Stimulated activated CD4-positive, alpha-beta T cell treated with anti-CD3 and anti-CD28 coated beads, Interleukin-1b, Interleukin-23, amount 100 ng/mL, for 1 hour (primary cell): ENCODE measurements at places on chromosomes 2 and 18.

DNA sequence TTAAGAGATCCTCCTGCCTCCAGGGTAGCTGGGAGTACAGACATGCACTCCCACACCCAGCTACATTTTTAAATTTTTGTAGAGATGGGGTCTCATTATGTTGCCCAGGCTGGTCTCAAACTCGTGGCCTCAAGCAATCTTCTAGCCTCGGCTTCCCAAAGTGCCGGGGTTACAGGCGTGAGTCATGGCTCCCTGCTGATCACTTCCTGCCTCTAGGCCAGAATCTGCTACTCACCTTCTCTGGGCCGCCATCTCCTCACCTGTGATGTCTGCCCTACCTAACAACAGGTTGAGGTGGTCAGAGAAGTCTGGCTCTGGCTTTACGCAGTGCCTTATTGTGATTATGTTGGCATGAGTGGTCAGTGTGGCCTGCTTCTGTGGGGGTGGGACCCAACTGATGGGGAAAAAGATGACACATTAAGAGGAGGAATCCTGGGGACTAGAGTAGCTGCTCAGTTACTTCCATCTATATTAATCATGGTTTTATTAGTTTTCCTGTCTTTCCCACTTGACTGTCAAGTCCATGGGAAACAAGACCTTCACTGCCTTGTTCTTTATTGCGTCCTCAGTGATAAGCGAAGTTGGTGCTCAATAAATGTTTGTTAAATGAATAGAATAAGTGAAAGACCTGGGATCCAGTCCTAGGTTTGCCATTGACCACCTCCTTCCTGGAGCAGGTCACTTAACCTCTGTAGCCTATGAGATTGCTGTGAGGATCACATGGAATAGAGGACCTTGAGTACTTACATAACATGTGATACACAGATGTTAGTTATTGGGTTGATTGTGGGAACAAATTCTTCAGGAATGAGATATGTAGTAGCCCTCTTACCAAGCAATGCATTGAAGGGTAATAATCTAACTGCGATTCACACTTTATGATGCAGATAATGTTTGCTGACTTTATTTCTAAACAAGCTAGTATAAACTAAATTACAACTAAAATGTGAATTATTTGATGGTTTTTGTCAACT, 15.7 kb downstream of the KCTD1 start:
- DNase-seq = no peak

DNA sequence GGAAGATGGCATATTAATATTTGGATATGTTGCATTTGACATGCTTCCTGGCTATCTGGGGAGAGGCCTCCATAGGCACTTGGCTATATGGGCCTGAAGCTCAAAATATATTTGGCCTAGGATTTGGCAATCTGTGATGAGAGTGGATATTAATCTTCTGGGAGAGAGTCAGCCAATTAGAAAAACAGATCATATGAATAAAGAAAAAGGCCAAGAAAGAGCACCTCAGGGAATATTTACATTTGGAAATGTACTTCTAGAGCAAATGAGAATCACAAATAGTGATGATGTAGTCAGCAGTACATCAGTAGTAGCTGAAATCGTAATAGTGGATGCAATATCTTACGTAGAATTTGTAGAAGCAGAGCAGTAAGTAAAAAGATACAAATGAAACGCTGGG, 277.0 kb downstream of the CTNNA2 start:
- DNase-seq = no peak

DNA sequence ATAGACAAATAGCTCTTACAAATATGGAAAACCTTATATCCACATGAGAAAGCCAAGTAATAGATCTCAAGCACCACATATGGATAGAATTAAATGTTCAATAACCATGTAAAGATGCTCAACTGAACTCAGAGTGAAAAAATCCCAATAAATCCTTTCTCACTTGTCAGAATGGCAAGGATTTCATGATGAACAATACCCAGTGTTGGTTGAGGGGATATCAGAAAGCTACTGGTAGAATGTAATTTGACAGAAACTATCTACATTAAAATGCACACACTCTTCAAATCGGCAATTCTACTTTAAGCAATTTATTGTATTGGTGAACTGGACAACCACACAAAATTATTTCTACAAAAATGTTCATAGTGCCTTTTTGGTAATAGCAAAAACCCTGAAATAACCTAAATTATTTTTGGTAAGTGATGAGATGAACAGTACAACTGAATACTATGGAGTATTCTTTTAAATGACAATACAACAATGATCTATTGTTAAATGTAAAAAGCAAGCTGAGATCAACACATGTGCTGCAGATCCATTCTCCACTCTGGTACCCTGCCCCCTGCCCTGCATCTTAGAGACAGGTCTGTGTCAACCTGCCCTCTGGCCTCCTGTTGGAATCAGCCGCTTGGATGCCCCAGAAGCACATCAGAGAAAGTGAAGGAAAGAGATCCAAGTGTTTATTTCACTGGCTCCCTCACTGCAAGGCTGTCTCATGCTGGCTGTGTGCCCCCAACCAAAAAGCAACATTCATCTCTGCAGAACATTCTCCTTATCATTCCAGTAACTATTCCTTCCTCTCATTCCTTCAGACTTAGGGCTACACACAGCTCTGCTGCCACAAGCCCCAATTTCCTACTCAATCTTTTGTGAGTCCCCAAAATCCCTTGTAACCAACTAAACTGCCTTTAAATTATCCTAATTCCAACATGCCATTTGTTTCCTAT, 442.5 kb downstream of the LRATD1 start:
- DNase-seq = no peak

- DNase-seq = no peak
Measured at GRCh38 chr2:45925636-45926366, 274.3 kb downstream of the PRKCE start.

DNA sequence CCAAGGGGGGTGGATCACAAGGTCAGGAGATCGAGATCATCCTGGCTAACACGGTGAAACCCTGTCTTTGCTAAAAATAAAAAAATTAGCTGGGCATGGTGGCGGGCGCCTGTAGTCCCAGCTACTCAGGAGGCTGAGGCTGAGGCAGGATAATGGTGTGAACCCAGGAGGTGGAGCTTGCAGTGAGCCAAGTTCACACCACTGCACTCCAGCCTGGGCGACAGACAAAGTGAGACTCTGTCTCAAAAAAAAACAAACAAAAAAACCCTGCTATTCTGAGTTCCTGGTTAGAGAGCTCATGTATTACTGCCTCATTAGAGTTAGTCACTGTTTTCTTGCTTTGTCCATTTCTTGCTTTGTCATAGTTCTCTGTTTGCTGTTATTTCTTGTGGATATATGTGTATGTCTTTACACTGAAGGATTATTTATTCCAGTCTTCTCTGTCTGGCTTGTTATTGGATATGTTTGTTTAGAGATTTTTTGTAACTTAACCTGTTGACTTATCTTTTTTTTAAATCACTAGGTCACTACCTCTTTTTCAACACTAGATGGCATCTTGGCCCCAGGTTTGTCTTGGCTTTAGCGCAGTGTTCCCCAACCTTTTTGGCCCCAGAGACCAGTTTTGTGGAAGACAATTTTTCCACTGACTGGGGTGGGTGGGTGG, 17.0 kb downstream of the TTLL4 start:
- DNase-seq = no peak

DNA sequence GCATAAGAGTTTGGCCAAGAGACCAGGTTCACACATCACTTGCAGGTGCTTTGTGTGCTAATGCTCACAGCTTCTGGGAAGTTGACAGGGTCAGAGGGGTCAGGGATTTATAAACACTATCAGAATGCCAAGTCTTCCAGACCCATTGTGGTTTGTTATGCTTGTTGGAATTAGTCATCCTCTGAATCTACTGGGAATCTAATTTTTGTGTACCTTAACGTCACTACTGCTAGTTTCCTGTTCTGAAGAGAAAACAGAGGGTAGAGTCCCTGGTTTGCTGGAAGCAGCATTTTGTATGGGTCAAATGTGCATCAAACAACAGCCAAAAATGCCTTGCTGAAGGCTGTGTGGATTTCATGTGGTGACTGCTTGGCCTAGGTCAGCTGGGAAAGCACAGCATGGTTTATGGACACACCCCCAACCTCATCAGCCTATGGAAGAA, 33.3 kb downstream of the ANTXR1 start:
- no peak for DNase-seq

- DNase-seq = no peak
Measured at GRCh38 chr2:172195836-172196376, 93.2 kb upstream of the DLX2 start.

GRCh38 chr2:633371-633770, 43.8 kb downstream of the TMEM18 start:
- DNase-seq = no peak

DNA sequence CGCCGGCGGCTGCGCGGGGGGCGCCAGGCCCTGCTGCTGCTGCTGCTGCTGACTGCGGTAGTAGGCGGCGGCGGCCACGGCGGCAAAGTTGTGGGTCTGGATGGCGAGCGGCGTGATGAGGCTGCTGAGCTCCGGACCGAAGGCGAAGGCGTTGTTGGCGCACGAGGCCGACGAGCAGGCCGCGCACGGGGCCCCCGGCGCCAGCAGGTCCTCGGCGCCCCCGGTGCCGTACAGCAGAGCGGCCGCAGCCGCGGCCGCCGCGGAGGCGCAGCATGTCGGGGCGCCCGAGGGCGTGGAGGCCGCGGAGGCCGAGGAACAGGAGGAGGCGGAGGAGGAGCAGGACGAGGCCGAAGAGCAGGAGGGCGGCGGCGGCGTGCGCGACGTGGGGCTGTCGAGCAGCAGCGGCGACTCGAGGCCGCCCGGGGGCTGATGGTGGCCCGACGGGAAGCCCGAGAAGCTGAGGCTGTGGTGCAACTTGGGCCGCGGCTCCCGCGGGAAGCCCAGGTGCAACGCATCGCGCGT, 1.8 kb downstream of the ZFP36L2 start:
- DNase-seq = no peak

GRCh38 chr2:27959496-27959895, 69.0 kb downstream of the BABAM2 start:
- DNase-seq = no peak

GRCh38 chr2:28327956-28328922, 64.4 kb upstream of the FOSL2 start:
- DNase-seq = no peak

- no peak for DNase-seq
Measured at GRCh38 chr2:210309548-210310233, 5.3 kb downstream of the MYL1 start.

GRCh38 chr2:237291138-237291792, 122.7 kb downstream of the COL6A3 start:
- DNase-seq = no peak

DNA sequence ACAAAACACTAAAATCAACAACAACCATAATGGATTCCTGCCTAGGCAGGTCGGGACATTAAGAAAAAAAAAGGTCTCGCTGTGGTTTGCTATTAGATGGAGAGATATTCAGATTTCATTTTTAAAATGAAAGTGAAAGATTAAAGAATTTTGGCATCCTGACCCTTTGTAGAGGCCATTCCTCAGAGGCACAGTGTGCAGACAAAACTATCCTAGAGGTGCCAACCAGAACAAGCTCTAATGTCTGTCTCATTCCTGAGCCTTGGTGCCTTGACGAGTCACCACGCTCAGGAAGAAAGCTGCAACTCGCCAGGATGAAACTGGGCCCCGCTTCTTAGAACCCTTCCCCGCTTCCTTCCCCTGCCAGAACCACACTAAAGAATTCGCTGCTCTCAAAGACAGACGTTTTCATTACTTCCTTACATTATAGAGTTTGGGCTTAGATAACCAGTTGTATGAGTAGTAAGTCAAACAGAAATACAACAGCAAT, 156.0 kb downstream of the TGIF1 start:
- DNase-seq = no peak

DNA sequence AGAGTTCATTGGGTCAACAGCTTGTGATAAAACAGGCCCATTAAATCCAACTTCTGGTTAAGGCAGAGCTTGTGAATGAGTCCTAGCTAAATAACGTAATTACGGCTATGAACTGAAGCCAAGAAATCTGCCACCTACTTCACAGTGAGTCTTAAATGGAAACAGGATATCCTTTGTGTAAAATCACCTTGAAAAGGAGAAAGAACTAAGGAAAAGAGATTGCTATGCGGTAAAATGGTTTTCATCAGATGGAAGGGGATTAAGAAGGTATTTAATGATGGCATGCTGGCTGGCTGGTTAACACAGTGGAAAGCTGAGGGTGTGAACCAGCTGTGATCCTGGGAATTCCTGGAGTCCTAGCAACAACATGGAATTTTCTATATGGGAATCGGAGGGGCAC, 156.6 kb downstream of the DOK6 start:
- no peak for DNase-seq

DNA sequence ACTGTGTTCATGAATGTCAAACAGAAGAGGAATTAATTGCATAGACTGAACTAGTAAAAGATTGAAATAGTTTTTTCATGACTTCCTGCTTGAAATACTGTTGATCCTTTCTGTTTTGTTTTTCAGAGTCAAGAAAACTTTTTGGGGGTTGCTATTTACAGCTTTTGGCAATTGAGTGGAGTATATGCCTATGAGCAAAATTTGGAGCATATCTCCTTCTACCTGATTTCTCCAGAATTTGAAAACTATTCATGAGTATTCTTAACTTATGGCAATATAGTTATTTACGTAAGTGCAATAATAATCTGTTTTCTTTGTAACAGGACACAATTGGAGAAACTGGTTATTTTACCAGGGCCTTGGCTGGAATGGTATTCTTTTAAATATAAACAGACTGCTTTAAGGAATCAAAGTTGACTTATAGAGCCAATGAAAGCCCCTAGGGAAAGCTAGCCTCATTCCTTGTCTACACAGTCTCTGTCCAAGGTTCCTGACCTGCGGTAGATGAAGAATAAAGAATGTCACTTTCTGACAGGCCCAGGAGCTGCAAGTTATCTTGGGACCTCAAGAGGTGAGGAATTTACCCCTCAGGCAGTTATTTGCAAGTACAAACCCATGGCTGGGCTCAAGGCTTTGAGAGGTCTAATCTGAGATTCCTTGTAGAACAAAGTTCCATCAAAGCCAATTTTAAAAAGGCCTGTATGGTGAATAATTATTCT, 193.5 kb upstream of the NDUFV2 start:
- no peak for DNase-seq

GRCh38 chr18:55582325-55582724, 5.7 kb downstream of the TCF4 start:
- no peak for DNase-seq

GRCh38 chr2:15147591-15147990, 413.5 kb downstream of the NBAS start:
- DNase-seq = no peak

- DNase-seq = no peak
Measured at GRCh38 chr2:44200011-44200410, 31.3 kb downstream of the PPM1B start.

GRCh38 chr2:209638346-209638745, 133.3 kb upstream of the UNC80 start:
- DNase-seq = no peak
